ENCODE measurements at places on chromosomes 16 and 17.
A peak's percentile ranks its signal among the peaks of the same experiment; 100 is the strongest.

- no peak for DNase-seq
These were observed 14.4 kb downstream of the SDR42E1 start for GRCh38 chr16:81996664-81997509.

- DNase-seq, result no peak
These were observed 76.2 kb upstream of the KSR1 start for GRCh38 chr17:27379888-27380533.

DNA sequence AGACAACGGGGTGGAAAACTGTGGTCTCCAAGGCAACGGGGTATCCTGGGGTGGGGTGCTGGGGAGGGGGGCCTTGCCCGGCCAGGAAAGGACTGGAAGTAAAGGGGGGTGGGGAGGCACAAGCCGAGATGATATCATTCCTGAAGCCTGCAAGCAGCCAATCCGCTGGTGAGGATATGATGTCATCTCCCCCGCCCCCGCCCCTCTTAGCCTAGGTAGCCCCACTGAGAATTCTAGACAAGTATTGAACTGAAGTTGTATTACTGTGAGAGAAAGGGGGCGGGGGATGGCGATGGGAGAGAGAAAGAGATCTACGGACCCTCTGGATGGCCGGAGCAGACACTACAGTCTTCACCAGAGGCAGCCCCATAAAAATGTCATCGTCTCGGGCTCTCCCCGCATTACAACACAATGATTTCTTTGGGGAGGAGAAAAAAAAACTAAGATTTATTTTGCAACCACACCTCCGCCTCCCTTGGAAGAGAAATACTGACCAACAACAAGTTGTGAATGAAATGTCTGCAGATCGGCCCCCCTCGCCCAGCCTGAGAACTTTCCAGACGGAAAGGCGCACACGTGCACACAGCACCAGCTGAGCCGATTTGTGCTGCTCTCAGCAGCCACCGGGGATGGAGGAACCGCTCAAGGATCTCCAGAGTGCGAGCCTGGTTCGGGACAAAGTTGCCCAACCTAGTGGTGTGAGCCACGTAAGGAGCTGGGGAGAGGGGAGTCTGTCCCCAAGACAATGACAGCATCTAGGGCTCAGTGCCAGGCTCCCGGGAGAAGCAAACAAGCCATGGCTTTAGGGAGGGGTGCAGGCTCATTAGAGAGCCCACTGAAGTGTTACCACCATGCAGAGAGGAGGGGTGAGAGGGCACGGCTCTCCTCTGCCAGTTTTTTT is 222.1 kb downstream of the SOX9 start:
- DNase-seq, result peak; percentile 70

GRCh38 chr16:55051571-55052347 is 121.1 kb downstream of the IRX5 start:
- no peak for DNase-seq

DNA sequence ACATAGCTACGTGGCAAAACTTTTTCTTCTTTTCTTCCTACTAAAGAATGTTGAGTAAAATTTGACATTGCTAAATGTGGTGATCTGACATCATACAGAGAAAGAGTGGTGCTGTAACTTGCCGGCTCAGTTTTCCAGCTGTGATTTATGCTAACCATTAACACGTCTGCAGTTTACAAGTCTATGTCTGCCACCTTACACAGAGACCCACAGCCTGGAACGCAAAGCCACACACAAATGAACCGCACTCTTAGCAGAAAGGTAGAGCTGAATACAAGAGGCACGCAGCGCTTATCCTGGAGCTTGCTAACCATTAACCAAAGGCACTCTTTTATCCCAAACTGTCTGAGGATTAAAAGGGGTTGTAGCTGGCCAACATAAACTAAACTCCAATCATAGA is 31.9 kb downstream of the CACNG1 start:
- DNase-seq, result peak; percentile 86

DNA sequence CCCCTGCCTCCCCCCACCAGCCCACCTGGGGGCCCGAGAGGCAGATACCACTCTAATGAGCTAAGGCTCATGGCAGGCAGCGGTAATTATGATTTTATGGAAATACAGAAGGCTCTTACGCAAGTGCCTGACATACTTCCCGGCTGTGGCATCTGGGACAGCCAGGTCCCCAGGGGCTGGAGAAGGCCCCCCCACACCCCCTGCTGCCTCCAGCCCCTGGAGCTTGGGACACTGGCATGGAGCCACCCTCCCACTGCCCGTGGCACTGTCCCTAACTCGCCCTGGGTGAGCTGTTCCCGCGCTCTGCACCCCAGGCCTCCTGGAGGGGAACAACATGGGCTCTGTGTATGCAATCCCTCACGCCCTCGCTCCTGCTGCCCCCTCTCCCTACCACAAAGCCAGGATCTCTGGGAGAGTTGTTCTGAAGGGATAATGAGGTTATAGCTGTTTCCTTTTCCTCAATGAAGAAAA is 5.4 kb upstream of the STAC2 start:
- no peak for DNase-seq

- no peak for DNase-seq
These were observed 95.6 kb upstream of the HLF start for GRCh38 chr17:55168958-55169687.

All from kidney epithelial cell (primary cell).